Kasumi-1 (cell line): ENCODE measurements at places on chromosomes 1 and 21.
A peak's percentile ranks its signal among the peaks of the same experiment; 100 is the strongest.

DNA sequence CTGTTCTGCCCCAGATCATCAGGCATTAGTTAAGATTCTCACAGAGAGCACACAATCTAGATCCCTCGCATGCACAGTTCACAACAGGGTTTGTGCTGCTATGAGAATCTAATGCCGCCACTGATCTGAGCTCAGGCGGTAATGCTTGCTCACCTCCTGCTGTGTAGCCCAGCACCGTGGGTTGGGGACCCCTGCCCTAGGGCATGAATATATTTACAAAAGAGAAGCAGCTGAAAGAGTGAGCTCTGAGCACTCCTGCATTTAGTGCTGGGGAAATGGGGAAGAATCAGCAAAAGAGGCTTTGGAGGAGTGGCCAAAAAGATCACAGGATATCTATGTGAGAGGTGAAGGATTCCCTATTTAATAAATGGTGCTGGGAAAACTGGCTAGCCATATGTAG, 5.6 kb downstream of the CFAP57 start:
- no peak for DNase-seq

DNA sequence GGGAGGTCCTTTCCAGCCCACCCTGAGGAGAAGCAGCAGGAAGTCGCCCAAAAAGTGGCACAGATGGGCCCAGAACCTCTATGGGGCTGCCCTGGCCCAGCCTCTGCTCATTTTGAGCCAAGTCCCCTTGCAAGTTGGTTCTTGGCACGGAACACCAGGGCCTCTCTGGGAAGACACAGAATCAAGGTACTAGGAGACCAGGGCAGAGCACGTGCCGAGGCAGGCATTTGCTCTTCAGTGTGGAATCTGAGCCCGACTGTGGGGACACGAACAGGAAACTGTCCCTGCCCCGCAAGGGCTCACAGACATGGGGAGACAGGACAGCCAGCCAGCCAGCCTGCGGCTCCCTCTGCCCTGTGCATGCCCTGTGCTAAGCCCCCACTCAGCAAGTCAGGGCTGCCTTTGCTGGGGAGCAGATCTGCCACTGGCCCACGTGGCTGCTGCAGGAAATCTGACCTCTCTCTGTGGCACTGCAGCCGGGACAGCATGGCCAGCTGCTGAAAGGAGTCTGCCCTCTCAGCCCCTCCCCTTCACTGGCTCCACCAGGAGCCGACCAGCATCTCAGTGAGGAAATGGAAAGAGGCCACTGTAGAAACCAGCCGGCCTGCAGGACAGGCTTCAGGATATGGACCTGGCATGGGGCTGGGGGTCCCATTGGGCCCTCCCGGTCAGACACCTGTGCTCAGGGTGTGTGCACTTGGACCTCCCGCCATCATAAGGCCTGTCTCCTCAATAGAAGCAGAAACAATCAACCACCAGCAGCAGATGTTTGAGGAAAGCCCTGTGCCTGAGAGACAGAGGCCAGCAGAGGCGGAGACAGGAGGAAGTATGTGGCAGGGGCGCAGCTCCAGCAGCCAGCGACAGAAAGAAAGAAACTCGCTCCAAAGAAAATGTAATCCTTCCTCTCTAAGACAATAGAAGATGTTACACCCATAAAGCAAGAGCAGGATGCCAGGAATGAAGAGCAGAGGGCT, 3.7 kb downstream of the ARHGEF16 start:
- peak; percentile 47 for DNase-seq

DNA sequence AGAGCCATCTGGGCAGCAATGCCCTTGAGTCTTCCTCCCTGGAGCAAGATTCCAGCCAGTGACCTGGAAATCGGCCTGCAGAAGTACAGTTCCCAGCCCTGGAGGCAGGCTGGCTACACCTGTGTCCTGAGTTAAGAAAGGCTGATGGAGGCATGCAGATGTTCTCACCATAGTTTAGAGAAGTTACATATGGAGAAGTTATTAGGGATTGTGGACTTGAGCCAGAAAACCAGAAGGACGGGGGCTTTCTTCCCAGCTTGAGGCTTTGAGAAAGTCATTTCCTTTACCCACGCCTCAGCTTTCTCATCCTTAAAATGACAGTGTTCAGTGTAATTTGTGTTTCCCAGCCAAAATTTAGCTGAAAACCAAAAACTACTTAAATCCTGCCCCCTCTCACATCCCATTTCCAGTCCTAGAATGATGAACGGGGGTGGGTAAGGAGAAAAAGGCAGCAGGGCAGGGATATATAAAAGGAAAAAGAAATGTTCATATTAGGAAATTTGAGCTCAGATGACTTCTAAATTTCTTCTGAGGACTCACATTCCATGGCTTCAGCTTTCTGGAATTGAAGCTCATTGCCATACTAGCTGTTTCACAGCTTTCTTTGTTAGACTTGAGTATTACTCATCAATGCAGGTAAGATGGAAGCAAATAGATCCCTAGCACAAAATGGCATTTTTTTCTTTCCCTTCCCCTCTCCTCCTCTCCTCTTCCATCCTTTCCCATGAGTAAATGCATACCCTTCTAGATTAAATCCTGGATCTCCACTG, 14.4 kb upstream of the C8B start:
- no peak for DNase-seq

- no peak for DNase-seq
Observed at GRCh38 chr1:167776151-167776550, 54.4 kb downstream of the MPZL1 start.

DNA sequence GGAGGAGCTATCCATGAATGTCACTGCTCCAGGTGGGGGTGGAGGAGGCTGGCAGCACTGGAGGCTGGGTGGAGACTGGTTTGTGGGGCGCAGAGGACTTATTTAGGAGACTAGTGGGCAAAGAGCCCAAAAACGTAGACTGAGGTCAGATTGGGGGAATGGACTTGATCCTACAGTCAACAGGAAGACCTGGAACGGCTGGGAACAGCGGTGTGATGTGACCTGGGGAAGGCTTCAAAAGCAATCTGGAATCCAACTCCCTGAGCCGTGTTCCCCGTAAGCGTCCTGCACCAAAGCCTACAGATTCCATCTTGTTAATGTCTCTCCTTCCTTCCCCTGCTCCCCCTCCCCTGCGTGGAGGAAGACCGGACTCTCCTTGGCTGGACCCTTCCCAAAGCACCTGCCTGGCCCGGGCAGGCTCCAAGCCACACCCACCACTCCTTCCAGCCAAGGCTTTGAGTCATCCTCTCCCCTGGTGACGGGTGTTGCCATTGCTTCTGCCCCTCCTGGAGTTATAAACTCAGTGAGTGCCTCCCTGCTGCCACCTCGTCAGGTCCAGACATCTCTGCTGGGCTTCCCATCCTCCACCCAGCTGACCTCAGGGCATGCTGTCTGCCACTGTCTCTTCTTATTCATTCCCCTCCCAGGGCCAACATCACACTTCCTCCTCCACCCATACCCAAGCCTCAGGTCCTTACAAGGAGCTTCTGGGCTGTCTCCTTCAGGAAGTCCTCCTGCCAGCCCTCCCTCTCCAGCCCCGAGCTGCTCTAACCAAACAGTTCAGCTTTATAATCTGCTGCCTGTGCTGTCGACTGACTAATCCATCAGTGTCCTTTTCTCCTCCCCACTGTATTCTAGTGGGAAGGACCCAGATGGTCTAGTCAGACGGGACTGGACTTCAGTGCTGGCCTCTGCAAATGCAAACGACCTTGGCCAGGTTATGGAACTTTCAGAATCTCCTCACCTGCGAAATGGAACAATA, 1.6 kb upstream of the CLSTN1 start:
- DNase-seq = peak; percentile 74

GRCh38 chr1:199691540-199691939, 336.0 kb upstream of the NR5A2 start:
- DNase-seq = peak; percentile 87

DNA sequence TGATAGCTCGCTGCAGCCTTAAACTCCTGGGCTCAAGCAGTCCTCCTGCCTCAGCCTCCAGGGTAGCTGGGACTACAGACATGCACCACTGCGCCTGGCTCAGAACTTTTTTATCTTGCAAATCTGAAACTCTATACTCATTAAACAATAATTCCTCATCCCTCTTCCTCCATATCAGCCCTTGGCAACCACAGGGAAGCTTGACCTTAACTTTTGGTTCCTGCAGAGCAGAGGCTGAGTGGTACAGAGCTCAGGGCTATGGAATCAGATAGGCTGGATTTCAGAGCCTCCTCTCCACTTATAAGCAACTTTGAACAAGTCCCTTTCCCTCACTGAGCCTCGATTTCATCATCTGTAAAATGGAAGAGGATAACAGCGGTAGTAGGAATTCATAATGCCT, 47.4 kb downstream of the ECE1 start:
- no peak for DNase-seq
